Vagina (tissue), 2 donors: ENCODE measurements at places on chromosomes 4 and X.

DNA sequence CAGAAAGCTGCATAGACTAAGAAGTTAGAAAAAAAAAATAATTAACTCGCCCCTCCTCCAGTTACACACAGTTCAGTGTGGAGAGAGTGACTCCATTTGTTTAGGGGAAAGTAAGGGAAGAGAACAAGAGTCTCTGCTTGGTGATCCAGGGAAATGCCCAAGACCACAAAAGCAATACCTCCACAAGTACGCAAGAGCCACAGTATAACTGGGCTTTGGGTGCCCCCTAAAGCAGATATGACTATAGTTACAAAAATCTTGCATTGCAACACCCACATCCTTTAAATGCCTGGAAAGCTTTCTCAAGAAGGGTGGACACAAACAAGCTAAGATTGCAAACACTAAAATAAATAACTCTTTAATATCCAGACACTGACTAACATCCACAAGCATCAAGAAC lies 164.2 kb upstream of the NRK start:
- no peak for DNase-seq

- no peak for DNase-seq
Observed at GRCh38 chr4:48470137-48470536, 13.0 kb upstream of the SLC10A4 start.

DNA sequence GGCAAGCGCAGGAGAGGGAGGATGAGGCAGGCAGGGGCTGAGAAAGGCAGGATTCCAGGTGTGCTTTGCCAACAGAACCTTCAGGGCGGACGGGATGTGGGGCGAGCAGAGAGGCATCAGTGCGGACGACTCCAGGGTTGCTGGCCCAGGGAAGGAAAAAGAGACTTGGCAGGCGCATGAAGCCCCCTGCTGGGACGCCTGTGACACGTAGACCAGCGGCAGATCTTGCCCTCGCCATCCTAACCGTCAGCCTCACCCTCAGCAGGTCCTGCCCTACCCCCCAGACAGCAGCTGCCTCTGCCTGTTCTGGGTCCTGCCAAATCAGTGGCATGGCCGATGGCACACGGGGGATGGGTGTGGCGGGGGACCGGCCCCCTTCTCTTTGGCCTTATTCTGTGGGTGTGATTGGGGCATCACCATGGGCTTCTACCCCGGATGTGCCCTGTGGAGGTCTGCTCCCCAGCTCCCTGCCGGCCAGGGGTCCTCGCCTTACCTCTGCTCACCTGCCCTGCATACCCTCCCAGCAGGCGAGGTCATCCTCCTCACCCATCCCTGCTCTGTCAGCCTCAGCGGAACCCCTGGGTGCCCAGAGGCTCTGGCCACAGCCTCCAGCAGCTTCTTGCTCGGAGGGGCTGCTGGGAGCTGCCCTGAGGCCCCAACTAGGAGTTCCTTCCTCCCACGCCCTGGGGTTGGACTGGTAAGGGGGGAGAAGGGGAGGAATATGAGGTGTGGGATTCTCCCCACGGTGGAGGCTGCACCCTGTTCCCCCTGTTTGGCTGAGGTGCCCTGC lies 2.9 kb upstream of the SH3BP2 start:
- DNase-seq: no peak

- no peak for DNase-seq
Observed at GRCh38 chrX:85993539-85994197, 53.7 kb downstream of the CHM start.

DNA sequence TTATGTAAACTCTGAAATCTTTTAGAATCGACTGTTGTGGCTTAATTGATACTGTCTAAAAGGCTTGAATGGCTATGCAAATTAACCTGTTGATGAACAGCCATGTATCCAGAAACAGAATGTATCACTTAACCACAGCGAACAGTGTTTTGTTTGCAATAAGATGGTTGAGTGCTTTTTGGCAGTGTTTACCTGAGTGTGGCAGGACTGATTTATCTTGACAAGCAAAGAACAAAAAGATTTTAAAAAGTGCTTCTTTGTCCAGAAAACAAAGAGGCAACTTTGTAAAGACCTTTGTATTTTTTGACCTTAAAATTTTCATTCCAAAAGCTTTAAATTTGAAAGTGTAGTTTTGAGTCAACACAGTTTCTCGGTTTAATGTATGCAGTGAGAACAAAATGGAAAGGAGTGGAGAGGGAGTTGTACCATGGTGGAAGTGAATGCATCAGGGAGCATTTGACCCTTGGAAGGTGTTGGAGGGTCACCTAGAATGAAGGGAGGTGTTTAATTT lies 18.0 kb downstream of the ARHGAP10 start:
- no peak for DNase-seq

DNA sequence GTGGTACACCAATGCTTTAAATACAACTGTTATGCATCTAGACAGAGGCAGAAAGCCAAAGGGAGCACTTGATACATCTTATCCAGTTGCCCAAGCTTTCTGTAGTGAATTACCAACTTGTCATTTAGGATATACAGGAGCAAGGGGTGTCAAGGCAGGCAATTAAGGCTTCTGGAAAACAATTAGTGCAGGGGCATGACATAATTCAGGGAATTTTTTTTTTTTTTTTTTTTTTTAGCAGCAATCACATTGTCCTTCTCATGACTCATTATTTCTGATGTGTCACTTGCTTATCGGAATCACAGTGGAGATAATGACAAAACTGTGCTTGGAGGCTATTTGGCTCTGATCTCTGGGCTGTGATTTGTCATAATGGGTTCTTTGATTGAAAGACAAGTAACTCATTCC lies 259.5 kb downstream of the ARHGAP24 start:
- no peak for DNase-seq

DNA sequence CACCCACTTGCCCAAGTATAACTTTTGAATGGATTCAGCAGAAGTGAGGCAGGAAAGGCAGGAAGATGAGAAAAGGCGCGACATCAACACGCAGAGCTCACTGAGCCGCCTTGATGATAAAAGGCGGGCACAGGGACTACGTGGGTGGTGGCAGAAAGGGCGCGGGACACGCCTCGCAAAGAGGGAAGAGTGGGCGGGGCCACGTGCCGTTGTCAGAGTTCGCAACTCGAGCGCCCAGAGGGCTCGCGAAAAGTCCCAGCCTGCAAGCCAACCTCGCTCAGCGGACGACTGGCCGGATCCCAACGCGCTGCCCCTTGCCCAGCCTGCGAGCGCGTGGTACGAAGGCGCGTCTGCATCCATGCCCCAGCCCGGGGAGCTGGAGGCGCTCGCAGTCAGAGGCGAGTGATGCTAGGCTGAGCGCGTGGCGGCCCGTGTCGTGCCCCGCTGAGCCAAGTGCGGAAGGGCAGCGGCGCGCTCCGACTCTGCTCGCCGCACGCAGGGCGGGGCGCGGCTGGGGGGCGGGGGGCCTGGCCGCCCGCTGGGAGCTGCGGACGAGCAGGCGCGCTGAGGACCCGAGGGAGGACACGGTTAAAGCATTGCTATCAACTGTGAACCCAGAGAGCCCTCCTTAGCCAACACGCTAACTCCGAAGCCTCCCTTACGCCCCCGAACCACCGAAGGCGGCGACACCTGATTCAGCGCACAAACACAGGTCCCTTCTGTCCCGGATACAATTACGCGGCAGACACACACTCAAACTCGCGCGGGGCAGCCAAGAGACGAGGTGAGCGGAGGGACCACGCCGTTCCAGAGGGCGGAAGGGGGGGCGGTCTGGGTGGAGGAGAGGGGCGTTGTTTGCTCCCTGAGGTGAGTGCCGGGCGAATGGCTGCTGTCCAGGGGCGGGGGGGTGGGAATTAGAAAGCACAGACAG lies at the start of gene UGT8:
Gene UGT8, plus strand, starts transcription at position 617 of the 931 bp plus-strand sequence. CDS start 24,074 bp downstream, outside the sequence.
- DNase-seq: no peak

GRCh38 chr4:75634281-75634680 lies 4.0 kb upstream of the CDKL2 start:
- no peak for DNase-seq

GRCh38 chrX:119943185-119943988 lies at the start of gene NKAP:
TSS of gene NKAP (minus strand) at chrX:119943751. CDS start at chrX:119943605, 146 bp downstream.
- DNase-seq: no peak

GRCh38 chr4:174275101-174275500 lies 8.4 kb downstream of the FBXO8 start:
- DNase-seq: no peak

- no peak for DNase-seq
Observed at GRCh38 chr4:10124167-10124930, 7.8 kb upstream of the WDR1 start.

GRCh38 chr4:141759796-141760425 lies 123.5 kb downstream of the IL15 start:
- no peak for DNase-seq

DNA sequence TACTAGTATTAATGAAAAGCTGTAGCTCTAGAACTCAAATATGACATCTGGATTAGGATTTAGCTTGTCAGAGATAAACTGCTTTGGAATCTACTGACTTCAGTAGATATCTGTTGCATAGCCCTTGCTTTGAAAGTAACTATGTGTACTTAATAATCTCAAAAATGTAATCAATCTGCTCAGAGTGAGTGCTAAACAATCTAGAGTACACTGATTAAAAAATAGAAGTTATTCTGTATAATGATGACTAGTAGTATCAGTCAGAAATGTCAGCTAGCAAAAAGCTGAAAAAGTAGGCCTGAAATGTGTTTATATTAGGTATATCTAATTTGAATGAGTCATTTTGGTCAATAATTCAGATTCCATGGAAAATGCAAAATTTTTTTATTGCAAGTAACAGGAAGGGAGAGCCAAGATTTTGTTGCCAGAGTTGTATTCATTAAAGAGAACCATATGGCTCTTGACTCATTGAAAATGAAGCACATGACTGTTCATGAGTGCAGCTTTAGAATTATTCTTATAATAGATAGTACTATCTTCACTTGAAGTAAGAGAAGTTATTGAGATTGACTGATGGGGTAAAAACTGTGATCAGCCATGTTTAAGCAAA lies 20.0 kb downstream of the CLCN3 start:
- DNase-seq: no peak
